AG09309 (cell line): ENCODE measurements at places on chromosomes 7 and 10.

- no peak for DNase-seq
Observed at GRCh38 chr10:108685863-108686531, 1237.3 kb downstream of the XPNPEP1 start.

GRCh38 chr10:28815681-28816080 lies 138.4 kb downstream of the BAMBI start:
- no peak for DNase-seq

DNA sequence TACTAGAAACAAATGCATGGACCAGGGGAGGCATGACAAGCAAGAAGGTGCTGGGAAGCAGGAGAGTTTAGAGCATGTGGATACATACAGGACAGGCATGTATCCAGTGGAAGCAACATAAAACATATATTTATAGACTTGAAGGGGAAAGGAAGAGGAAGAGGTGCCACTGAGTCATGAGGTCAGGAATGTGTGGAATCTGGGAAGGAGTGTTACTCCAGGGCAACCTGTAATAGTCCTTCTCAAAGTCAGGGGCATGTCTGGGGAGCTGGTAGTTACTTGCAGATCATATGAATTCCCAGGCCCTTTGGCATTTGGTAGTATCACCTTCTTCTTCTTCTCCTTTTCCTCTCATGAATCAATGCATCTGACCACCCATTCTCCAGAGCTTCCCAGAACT lies 246.6 kb downstream of the XPNPEP1 start:
- no peak for DNase-seq

DNA sequence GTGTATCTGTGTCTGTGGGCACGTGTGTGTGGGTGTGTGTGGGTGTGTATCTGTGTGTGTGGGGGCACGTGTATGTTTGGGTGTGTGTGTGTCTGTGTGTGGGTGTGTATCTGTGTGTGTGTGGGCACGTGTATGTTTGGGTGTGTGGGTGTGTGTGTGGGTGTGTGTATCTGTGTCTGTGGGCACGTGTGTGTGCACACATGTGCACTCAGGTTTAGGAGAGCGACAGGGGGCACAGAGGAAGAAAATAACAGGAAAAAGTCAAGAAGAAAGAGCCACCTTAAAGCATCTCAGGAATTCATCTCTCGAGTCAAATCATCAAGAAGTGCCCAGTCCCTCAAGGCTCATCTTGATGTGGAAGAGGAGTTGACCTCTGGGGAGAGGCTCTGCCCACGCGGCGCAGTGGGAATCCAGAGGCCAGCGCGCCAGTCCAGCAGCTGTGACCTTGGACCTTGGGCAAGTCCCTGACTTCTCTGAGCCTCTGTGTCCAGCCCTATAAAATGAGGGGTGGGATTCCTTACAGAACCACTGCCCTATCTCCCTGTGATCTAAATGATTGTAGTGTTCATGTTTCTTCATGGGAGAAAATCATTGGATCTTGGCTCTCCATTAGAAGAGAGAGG lies 147.8 kb downstream of the RGS10 start:
- no peak for DNase-seq

- peak; percentile 4 for DNase-seq
Observed at GRCh38 chr7:116633131-116633988, 38.6 kb upstream of the MET start.

DNA sequence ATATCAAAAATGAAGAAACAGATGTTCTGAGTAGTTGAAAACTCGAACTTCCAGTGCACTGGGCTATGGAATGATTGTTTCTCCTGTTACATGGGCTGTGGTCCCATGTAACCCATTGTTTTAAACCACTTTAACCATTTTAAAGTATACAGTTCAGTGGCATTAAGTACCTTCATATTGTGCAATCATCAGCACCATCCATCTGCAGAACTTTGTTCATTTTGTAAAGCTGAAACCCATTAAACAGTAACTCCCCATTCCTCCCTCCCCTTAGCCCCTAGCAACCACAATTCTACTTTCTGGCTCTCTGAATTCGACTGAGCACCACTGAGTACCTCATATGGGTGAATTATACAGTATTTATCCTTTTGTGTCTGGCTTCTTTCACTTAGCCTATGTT lies 217.4 kb downstream of the LRMDA start:
- no peak for DNase-seq

DNA sequence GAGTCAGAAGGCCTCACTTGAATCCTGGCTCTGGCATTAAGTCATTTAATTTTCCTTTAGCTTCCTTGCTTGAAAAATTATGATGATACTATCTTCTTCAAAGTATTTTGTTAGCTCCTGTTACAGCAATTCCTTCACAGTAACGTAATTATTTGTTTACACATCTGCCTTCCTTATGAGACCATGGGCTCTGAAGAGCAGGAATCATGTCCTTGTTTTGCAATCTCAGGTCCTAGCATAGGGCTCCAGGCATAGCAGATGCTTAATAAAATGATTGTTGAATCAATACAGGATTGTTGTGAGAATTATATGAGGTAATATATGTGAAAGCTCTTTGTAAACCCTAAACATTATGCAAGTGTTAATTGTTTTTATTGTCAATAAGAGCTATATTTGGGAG lies 25.5 kb downstream of the KLHDC10 start:
- peak; percentile 17 for DNase-seq

GRCh38 chr7:15874774-15875173 lies 188.3 kb upstream of the MEOX2 start:
- DNase-seq, result no peak

- no peak for DNase-seq
Observed at GRCh38 chr7:138784692-138785091, 13.1 kb upstream of the TMEM213 start.

- no peak for DNase-seq
Observed at GRCh38 chr10:103669243-103669929, 175.9 kb downstream of the NEURL1 start.

DNA sequence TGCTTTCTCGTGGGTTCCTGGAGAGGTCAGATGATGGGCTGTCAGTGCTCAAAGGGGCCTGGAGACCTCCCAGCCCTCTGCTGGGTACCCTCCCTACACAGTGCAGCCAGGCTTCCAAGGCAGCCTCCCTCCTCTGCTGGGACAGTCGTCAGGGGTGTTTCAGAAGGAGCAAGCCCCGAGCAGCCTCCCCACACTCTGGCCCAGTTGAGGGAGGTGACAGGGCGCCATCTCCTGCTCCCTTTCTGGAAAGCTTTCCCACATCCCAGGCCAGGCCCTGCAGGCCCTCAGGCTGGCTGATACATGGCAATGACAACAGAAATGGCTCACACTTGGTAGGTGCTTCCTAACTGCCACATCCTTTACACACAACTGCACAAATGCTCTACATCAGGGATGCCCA lies 32.1 kb downstream of the KCNMA1 start:
- no peak for DNase-seq

DNA sequence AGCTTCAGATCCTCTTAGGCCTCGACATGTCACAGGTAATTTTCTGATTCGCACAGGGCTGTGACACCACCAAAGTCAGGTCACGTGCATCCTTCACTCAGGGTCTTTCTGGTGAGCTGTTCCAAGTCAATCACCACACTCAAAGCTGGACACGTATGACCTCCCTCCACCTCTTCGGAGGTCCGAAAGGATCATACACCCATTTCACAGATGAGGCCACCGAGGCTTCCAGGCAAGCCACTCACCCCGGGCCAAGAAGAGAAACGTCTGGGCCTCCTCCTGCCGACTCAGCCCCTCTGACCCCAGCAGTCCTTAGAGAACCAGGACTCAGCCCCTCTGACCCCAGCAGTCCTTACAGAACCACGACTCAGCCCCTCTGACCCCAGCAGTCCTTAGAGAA lies 74.6 kb downstream of the FOXL3 start:
- DNase-seq, result no peak

DNA sequence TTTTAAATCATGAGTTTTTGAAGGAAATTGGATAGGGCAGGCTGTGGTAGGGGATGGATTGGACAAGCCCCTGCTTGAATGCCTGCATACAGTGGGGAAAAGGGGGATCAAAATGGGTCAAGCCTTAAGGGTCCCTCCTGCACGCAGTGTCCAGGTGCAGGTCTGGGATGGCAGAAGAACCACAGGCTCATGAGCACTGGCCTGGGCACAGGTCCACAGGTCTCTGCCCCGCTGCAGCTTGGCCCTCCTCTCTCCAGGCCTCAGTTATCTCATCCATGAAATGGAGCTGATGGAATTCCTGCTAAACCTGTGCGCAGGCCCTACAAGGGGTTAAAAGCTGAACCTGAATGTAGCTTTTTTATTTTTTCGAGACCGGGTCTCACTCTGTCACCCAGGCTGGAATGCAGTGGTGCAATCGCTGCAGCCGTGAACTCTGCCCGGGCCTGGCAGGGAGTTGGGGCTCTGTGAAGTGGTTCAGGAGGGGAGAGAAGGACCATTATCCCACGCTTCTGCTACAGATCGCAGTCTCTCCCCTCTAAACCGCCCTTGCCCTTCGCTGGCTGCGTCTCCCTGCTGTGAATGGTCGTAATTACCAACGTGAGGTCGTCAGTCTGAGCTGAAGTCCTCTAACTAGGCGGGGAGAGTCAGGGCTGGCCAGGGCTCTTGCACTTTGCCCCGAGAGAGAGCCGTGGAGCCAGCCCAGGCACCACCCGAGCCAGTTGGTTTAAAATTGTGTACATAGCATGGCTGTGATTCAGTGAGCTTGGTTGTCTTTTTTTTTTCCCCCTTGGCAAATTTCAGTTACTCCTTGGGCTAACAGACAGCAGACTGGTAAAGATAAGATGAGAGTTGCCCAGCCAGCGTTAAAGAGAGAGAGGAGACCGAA lies 77.5 kb upstream of the GTF2I start:
- DNase-seq, result no peak

DNA sequence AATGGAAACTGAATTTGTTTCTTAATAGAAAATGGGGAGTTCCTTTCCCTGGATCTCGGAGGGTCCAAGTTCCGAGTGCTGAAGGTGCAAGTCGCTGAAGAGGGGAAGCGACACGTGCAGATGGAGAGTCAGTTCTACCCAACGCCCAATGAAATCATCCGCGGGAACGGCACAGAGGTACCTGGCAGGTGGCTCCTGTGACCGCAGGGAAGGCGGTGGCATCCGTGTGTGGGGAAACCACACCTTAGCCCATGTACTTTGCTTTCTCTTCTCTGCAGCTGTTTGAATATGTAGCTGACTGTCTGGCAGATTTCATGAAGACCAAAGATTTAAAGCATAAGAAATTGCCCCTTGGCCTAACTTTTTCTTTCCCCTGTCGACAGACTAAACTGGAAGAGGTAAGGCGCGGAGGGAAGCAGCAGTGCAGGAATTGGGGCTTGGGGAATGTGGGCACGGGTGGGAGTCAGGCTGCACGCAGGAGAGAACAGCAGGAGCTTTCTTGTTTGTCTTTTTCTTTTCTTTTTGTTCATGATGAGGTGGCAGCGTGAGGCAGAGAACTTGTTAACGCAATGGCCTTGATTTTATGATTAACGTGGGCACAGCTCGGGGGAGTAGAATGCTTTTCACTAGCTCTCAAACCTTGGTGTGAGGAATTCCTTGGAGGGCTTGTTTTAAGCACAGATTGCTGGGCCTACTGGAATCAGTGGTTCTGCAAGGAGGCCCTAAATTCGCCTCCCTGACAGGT lies 12.8 kb downstream of the HKDC1 start:
- no peak for DNase-seq
